ENCODE measurements at places on chromosomes 2 and 18.

- DNase-seq: no peak
These were observed 17.9 kb downstream of the EML4 start for GRCh38 chr2:42186945-42187632.

- DNase-seq: peak; percentile 3
These were observed 238.9 kb downstream of the XIRP2 start for GRCh38 chr2:167127135-167127534.

DNA sequence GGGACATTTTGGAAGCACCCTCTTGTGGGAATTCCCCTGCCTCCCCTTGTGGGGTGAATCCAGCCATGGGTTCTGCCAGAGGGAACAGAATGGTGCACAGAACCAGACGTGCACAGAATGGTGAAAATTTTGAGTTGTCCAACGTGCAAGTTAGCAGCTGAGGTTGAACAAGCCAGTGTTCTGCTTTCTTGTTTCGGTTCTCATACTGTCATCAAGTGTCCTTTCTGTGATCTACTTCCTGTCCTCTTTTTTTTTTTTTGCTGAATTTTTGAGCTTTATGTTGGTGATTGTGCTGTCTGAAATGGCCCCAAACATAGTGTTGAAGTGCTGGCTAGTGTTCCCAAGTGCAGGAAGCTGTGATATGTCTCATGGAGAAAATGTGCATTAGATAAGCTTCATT, 21.5 kb upstream of the REEP1 start:
- DNase-seq: peak; percentile 32

GRCh38 chr18:11785444-11786055, 65.7 kb upstream of the CHMP1B start:
- no peak for DNase-seq

DNA sequence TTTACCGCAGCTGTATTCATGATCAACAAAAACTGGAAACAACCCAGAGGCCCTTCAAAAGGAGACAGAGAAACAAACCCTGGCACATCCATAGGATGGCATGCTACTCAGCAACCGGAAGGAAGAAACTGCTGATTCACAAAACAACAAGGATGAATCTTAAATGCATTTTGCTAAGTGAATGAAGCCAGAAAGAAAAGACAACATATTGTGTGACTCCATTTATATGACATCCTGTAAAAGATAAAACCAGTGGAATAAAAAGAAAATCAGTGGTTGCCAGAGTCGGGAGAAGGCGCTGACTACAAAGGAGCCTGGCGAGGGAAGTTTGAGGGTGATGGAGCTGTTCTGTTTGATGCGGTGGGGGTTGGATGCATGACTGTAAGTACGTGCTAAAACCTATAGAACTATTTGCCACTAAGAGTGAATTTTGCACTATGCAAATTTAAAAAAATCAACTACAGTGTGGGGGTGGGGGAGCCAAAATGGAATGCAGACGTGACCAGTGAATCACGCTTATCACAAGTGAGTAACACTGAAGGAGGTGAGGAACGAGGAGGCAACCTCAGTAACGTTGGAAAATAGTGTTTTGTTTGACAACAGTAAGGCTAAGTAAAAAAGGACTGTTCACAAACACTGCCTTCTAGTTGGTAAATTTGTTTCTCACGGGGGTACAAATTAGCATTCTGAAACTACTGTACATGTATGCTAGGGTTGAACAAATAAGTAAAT, 108.9 kb downstream of the INHBB start:
- no peak for DNase-seq

DNA sequence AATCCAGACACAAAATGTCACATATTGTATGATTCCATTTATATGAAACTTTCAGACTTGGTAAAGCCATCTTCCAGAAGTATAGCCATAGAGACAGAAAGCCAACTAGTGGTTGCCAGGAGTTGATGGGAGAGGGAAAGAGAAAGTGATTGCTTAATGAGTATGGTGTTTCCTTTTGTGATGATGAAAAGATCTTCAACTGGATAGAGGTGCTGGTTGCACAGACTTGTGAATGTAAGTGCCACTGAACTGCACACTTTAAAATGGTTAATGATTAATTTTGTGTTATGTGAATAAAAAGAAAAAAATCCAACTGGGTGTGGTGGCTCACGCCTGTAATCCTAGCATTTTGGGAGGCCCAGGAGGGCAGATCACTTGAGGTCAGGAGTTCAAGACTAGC, 135.3 kb upstream of the SLC1A4 start:
- no peak for DNase-seq

GRCh38 chr2:171274757-171275156, 114.1 kb upstream of the TLK1 start:
- no peak for DNase-seq

GRCh38 chr2:42566025-42566424, 2.4 kb upstream of the MTA3 start:
- DNase-seq: no peak

DNA sequence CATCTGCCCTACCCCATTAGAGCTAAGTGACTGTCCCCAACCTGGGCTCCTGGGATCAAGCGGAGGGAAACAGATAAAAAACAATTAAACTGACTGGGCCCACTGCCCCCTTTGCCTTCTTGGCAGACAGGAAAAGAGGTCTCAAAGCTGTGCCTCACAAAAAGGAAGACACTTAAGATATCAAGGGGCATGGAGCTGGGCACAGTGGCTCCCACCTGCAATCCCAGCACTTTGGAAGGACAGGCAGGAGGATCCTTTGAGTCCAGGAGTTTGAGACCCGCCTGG, 75.2 kb upstream of the SP3 start:
- no peak for DNase-seq

DNA sequence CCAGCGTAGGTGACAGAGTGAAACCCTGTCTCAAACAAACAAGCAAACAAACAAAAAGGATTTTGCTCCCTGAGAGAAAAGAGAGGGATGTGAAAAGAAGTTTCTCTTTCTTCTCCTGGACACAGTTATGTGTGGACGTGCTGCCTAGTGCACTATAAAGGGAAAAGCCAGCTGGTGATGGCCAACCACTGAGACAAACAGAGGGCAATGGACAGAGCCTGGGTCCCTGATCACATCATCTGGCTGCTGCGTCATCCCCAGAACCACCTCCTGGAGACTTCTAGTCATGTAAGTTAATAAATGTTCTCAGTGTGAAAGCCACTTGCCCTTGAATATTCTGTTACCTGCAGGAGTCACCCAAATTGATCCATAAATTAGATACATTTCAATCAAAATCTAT, 184.9 kb downstream of the PDE11A start:
- DNase-seq: no peak

DNA sequence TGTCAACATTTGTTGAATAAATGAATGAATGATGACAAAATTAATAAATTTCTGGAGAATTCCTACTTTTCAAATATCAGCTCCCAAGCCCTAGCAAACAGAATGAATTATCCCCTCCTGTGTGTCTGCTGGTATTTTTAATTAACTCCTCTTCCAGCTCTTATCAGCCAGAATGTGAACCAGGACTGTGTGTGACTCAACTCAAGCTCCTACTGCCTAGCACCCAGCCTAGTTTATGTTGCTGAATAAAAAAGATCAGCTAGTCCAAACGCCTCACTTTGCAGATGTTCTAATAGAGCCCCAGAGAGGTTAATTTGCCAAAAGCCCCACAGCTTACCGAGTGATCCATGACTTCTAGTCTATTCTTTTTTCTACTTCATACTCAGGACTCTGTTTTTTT, 50.3 kb downstream of the RABL2A start:
- no peak for DNase-seq

- no peak for DNase-seq
These were observed 32.3 kb downstream of the MYO5B start for GRCh38 chr18:50162486-50163304.

DNA sequence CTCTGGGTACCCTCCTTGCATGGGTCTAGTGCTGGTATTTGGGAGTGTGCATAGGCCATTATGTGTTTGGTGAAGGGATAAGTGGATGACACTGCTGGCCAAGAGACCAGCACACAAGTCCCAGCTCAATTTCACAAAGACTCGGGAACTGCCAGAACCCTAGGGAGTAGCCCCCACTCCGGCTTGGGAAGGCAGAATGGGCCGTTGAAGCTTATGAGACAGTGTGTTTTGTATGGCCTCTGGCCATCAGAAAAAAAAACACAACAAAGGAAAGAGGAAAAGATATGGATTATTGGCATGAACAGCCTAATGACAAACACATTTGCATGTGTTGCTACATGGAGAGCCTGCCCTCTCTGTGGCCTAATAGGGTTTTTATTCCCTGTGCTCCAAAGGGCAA, 144.2 kb downstream of the TTC32 start:
- no peak for DNase-seq

- DNase-seq: peak; percentile 73
These were observed 22.9 kb downstream of the ZNF532 start for GRCh38 chr18:58887613-58887963.

DNA sequence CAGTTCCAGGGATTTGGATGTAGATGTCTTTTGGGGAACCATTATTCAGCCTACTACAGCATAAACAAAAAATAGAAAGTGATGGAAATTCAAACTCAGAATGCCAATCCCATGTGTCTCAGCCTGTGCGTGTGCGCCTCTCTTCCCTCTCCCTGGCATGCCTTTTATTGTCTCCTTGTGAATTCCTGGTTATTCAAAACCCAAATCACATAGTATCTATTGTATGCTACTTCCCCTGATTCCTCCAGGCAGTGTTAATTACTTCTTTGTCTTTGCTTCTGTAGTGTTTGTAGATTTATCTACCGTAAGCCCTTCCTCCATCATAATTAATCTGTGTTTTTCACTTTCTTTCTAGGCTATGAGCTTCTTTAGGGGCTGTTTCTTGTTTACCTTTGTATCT, 38.9 kb downstream of the RHBDD1 start:
- peak; percentile 70 for DNase-seq

- DNase-seq: peak; percentile 65
These were observed 1.4 kb upstream of the CD226 start for GRCh38 chr18:69948919-69949537.

GRCh38 chr2:42962508-42962953, 170.1 kb upstream of the HAAO start:
- no peak for DNase-seq

- no peak for DNase-seq
These were observed 188.8 kb upstream of the PGAP1 start for GRCh38 chr2:197115325-197115724.

DNA sequence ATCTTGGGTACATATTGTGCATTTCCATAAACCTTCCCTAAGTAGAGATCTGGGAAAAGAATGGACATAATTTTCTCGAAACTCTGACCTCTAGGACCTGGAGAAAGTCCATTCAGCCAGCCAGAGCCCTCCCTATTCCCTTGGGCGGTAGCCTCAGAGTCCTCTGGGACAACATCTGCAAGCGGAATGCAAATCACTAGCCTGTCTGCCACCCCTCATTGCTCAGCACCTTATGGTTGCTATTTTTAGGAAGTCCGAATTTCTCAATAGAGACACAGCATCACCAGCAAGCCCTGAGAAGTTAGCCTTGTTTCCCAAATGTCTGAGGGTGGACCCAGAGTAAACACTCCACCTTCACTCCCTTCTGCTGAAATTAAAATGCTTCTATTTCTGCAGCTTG, 17.6 kb upstream of the CD28 start:
- DNase-seq: peak; percentile 58

DNA sequence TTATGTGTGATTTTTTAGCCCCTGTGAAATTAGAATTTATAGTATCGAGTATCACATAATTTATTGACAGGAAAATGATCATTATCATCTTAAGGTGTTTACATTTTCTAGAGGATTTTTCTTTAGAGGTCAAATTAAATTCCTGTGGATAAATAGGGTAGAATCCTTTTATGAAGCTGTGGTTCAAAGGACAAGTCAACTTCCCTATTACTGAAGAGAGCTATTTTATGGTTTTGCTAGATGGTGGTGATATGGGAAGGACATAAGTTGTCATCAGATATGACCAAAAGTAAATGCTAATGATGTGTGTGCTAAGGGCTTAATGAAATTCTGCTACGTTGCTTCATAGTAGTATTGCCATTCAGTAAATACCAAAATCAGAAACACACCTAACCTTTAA, 80.1 kb downstream of the EML4 start:
- no peak for DNase-seq

DNA sequence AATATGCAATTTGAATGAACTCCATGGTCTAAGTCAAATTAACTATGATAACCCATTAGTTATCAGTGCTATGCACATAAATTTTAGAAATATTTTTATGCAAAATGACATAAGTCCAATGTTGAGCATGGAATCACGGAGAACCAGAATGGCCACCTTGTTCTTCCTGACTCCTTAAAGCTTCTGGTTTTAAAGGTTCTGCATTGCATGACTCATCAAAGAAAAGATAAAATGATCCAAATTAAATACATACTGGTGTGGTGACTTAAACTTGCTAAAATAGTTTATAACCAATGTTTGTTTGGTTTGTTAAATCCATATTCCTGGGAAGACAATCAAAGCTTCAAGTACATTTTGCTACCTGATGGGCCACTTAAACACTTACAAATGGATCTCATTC, 1146.9 kb upstream of the NRXN1 start:
- no peak for DNase-seq

GRCh38 chr2:171529914-171530313, 7.6 kb downstream of the CYBRD1 start:
- no peak for DNase-seq

DNA sequence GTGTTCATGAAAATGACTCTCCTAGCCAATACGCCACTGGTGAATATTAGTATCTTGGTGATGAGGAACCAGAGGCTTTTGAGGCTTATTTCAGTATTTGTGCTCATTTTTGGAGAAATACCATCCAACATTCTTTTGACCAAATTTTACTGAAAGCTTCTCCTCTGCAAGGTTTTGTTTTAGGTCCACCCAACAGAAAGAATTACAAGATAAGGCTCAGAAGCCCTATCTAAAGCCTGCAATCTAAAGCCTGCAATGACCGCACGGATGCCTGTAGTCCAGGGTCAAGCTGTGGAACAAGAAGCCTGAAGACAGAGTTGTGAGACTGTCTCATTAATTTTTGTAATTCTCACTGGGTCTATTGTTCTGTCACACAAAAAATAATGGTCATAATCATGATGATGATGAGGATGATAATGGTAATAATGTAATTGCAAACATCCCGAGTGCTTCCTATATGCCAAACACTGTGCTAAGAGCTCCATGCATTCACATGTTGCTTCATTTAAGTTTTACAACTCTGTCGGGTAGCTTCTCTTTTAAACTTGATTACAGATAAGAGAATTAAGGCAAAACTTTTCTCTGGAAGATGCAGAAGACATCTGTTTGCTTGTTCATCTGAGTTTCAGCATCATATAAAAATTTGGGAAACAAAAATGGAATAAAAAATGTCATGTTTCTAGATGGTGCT, 33.2 kb upstream of the NCOA1 start:
- DNase-seq: no peak

DNA sequence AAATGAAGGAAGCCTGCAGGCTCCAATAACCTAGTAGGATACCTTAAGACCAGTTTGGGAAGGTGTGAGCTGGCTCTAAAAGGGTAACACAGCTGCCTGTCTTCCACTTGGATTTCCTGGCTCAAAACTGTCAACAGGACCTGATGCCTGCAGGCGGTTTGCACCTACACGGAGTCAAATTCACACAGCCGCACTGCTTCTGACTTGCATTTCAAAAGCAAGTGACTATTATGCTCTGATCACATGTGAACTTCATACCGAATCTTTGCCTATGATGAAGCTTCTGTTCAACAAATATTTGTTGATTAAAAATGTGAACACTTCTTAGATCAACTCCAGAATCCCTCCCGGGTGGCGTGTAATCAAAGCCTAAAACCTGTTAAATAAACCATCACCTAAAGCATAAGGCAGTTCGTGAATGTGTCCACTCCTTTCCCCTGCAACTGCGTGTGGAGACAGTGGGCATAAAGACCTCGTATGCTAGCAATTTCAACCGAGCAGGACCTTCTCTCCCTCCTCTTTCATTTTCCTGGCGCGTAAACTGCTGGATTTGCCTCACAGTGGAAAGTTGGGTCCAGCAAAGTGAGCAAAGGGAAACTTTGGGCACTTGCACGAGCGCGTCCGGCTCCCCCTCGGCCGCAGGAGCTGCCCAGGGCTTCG, 784 bp downstream of the CRACDL start:
- DNase-seq: no peak

Data from pons (tissue), 1 donor.